ENCODE measurements at places on chromosomes 6 and 20. TPM values are rescaled to one million over a fixed set of nuclear protein-coding genes. Genes with fewer than 3 reads are reported as not detected.

KHDC1 gene
- 4.8 TPM for polyA plus RNA-seq

FOXC1 gene
- polyA plus RNA-seq: 1.7 TPM

MOG gene
- polyA plus RNA-seq: not detected

TEAD3 gene
- polyA plus RNA-seq: 75.7 TPM

Measured in forelimb muscle (tissue), 1 donor.